ENCODE measurements at places on chromosomes 7 and 10. TPM values are rescaled to one million over a fixed set of nuclear protein-coding genes. Genes with fewer than 3 reads are reported as not detected.

The PDZD7 gene
- total RNA-seq, result 2.2 TPM

The DPP6 gene
- 0.48 TPM for total RNA-seq

The CALHM1 gene
- total RNA-seq, result not detected

The PTPN20 gene
- total RNA-seq, result not detected

The AGBL3 gene
- 0.72 TPM for total RNA-seq

The DNAJC2 gene
- 33.9 TPM for total RNA-seq

The SEMA3E gene
- 3.7 TPM for total RNA-seq

The TECTB gene
- not detected for total RNA-seq

The CCL24 gene
- not detected for total RNA-seq

GRCh38 chr7:155104913-155105312 lies 34.8 kb downstream of the HTR5A start:
- DNase-seq, result no peak
- no peaks in the 10 kb centered on the region for H3K36me3 ChIP-seq
- no peak overlapping the region for H3K4me3 ChIP-seq
- H3K27me3 ChIP-seq, result peaks cover 5% of the 10 kb centered on the region
- H3K4me1 ChIP-seq, result no peaks in the 10 kb centered on the region
- H3K27ac ChIP-seq, result no peak overlapping the region

DNA sequence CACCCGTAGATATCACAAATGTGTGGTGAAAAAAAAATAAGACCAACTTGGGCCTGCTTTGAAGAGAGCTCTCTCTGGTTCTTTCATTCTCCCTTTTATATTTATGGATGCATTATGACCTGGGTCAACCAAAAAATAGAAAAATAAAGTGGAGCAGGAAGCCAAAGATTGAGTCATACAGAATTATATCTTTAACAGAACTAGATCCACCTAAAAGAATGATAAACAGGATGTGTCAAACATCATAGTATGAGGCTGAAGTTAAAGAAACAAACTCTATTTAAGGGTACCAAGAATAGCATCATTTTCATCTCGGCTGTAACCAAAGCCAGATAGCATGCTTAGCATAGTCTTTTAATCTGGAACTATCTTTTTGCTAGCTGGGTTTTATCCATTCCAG lies 28.8 kb upstream of the NMT2 start:
- no peaks in the 10 kb centered on the region for H3K36me3 ChIP-seq
- no peaks in the 10 kb centered on the region for H3K27me3 ChIP-seq
- peak; percentile 51 for DNase-seq

GRCh38 chr7:111883241-111883640 lies 320.9 kb upstream of the IMMP2L start:
- no peak overlapping the region for H3K27ac ChIP-seq
- H3K27me3 ChIP-seq, result no peaks in the 10 kb centered on the region
- H3K36me3 ChIP-seq, result no peaks in the 10 kb centered on the region
- DNase-seq, result no peak
- no peaks in the 10 kb centered on the region for H3K4me1 ChIP-seq
- no peak overlapping the region for H3K4me3 ChIP-seq

GRCh38 chr7:151008511-151009323 lies 15.6 kb downstream of the ATG9B start:
- peaks cover 7% of the 10 kb centered on the region for H3K27me3 ChIP-seq
- no peak for DNase-seq
- no peak overlapping the region for H3K27ac ChIP-seq
- H3K4me1 ChIP-seq, result peaks cover 7% of the 10 kb centered on the region
- no peaks in the 10 kb centered on the region for H3K36me3 ChIP-seq

DNA sequence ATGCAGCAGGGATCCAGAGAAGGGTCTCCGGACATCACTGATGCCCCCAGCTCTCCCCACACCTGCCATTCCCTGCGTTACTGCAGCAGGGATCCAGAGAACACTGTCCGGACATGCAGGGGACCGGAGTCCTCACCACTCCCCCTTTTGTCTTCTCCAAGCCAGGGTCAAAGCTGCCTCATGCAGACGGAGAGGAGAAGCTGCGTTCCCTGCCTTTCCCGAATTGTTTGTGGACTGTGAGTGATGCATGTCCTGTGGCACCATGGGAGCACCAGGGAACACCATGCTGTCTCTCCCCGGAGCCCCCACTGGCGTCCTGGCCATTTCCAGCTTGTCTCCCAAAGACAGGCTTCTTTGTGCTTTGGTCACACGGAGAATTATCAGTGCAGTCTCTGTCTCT lies 599.7 kb downstream of the PTPRN2 start:
- no peaks in the 10 kb centered on the region for H3K27me3 ChIP-seq
- H3K36me3 ChIP-seq, result no peaks in the 10 kb centered on the region

DNA sequence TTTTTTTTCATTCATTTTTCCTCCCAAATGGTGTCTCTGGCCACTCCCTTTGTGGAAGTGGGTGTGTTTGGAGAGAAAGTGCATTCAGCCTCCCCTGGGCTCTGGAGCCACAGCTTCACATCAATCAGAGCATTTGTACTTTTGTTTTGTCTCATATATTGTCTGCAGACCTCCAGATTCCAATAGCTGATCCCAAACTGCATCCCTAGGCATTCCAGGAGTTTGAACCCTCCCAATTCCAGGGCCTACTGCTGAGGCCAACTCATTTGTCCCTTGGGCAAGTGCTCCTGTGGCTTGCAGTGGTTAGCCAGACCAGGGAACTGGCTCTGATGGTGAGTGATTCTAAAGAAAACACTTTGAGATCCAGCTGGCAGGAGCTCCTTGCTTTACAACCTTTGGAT lies 163.3 kb downstream of the IPMK start:
- no peak overlapping the region for H3K27ac ChIP-seq
- peaks cover 13% of the 10 kb centered on the region for H3K4me1 ChIP-seq
- no peaks in the 10 kb centered on the region for H3K27me3 ChIP-seq
- no peaks in the 10 kb centered on the region for H3K36me3 ChIP-seq

GRCh38 chr10:36247478-36247877 lies 605.4 kb upstream of the FZD8 start:
- H3K4me1 ChIP-seq, result no peaks in the 10 kb centered on the region
- H3K27me3 ChIP-seq, result no peaks in the 10 kb centered on the region
- no peak overlapping the region for H3K27ac ChIP-seq
- H3K36me3 ChIP-seq, result no peaks in the 10 kb centered on the region
- DNase-seq, result no peak

DNA sequence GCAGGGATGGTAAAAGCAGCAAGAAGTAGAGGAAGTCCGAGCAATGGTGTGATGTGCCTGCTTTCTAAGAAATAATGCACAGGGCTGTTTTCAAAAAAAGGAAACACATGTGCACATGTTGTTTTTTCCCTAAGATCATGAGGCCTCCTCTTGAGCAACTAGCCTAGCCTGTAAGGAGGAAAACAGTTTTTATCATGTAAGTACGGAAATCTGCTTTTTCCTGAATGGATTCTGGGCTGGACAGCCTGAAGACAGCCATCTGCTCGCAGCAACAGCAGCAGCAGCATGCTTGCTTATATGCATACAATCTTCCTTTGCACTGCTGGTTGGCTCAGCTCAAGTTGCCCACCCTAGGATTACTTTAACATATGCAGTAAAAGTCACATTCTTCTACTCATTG lies 87.1 kb downstream of the HIBADH start:
- H3K27me3 ChIP-seq, result no peaks in the 10 kb centered on the region
- no peaks in the 10 kb centered on the region for H3K36me3 ChIP-seq
- no peak overlapping the region for H3K4me3 ChIP-seq

DNA sequence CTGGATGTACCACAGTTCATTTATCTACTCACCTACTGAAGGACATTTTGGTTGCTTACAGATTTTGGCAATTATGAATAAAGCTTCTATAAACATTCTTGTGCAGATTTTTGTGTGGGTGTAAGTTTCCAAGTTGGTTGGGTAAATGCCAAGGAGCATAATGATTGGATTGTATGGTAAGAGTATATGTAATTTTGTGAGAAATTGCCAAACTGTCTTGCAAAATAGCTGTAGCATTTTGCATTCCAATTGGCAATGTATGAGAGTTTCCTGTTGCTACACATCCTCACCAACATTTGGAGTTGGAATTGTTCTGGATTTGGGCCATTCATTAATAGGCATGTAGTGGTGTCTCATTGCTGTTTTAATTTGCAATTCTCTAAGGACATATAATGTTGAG lies 33.9 kb upstream of the HYAL4 start:
- DNase-seq, result no peak
- no peaks in the 10 kb centered on the region for H3K4me1 ChIP-seq
- H3K36me3 ChIP-seq, result no peaks in the 10 kb centered on the region
